Natural killer cell (primary cell): ENCODE measurements at places on chromosomes 13 and 19. TPM values are rescaled to one million over a fixed set of nuclear protein-coding genes. Genes with fewer than 3 reads are reported as not detected.

Gene S1PR4
- 51.7 TPM for total RNA-seq

Gene CLASRP
- total RNA-seq = 142 TPM

Gene ENOX1
- not detected for total RNA-seq

DNA sequence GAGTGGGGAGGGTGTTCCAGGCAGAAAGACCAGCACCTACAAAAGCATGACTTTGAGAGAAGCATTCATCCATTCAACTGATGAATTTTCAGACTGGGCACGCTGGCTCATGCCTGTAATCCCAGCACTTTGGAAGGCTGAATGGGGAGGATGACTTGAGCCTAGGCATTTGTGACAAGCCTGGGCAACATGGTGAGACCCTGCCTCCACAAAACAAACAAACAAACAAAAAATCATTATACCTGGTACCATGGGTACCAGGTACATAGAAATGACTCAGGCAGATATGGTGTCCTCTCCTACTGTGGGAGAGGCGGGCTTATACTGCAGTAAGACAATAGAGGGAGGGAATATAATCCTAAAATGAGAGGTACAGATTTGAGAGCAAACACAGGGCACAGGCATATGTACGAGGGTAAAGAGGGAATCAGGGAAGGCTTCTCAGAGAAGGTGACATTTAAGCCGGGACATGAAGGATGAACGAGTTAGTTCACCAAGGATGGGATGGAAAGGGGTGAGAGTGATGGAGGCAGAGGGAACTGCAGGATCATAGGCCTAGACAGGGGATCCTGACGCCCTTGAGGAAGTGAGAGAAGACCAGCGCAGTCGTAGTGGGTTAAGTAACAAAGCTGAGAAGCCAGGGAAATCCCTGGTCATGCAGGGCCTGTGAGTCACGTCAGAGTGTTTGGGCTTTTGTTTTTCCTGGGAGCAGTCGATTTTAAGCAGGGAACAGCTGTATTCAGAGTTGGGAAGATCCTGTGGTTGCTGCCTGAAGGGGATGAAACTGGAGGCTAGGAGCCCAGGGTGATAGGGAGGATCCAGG is 2.9 kb downstream of the CYP2S1 start:
- no peaks in the 10 kb centered on the region for H3K36me3 ChIP-seq
- H3K27me3 ChIP-seq = peaks cover 7% of the 10 kb centered on the region
- no peak overlapping the region for H3K27ac ChIP-seq
- peaks cover 13% of the 10 kb centered on the region for H3K4me1 ChIP-seq

DNA sequence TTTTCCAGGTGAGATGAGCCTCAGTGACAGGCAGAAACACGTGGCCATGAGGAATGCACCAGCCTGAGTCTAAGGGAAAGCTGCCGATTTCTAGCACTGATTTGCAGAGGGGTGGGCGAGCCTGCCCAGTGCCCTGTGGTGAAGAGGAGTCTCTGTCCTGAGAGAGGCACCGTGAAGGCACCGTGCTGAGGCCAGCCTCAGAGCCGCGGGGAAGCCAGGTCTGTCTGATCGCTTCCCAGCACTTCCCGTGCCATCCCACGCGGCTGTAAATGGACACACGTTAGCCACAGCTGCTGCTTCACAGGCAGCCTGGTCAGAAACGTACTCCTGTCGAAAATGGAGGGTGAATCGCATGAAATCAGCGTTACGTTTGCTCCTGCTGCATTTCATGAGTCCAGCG is 79.8 kb downstream of the ATP11A start:
- no peak overlapping the region for H3K27ac ChIP-seq
- no peak for DNase-seq
- peaks cover 26% of the 10 kb centered on the region for H3K4me1 ChIP-seq

GRCh38 chr13:62320129-62321108 is 904.8 kb upstream of the PCDH20 start:
- no peak overlapping the region for H3K27ac ChIP-seq
- H3K4me1 ChIP-seq = no peaks in the 10 kb centered on the region
- no peaks in the 10 kb centered on the region for H3K27me3 ChIP-seq
- no peak overlapping the region for H3K4me3 ChIP-seq

GRCh38 chr19:397321-397720 is 11.6 kb downstream of the C2CD4C start:
- H3K4me1 ChIP-seq = no peaks in the 10 kb centered on the region
- no peak overlapping the region for H3K4me3 ChIP-seq
- no peak overlapping the region for H3K27ac ChIP-seq
- DNase-seq = no peak
- H3K27me3 ChIP-seq = no peaks in the 10 kb centered on the region

- H3K36me3 ChIP-seq = no peaks in the 10 kb centered on the region
- H3K27ac ChIP-seq = peak overlapping the region; percentile 52
- DNase-seq = peak; percentile 81
- H3K4me3 ChIP-seq = peak overlapping the region; percentile 49
- peaks cover 12% of the 10 kb centered on the region for H3K4me1 ChIP-seq
- H3K27me3 ChIP-seq = no peaks in the 10 kb centered on the region
Measured at GRCh38 chr19:48858984-48859710, 9.3 kb downstream of the PLEKHA4 start.

DNA sequence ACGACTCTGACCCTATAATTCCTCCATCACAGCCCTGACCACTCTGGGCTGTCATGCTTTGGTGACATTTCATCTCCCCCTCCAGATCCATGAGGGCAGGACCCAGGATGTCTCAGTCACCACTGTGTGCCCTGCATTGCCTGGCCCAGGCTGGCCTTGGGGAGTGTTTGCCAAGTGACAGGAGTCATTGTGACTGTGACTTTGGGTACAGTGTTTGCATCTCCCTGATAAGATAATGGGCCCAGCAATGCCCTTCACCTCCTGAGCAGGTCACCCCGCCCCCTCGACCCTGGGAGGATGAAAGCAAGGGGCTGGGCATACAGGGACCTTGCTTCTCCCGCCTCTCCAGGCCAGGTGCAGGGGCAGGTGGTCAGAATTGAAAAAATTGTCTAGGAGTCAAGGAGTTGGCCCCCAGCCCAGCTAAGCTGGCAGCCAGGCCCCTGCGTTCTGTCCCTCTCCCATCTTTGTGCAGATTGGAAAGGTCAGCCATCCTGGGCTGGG is 5.9 kb upstream of the ATP4A start:
- H3K27ac ChIP-seq = no peak overlapping the region
- no peaks in the 10 kb centered on the region for H3K4me1 ChIP-seq
- H3K36me3 ChIP-seq = no peaks in the 10 kb centered on the region

DNA sequence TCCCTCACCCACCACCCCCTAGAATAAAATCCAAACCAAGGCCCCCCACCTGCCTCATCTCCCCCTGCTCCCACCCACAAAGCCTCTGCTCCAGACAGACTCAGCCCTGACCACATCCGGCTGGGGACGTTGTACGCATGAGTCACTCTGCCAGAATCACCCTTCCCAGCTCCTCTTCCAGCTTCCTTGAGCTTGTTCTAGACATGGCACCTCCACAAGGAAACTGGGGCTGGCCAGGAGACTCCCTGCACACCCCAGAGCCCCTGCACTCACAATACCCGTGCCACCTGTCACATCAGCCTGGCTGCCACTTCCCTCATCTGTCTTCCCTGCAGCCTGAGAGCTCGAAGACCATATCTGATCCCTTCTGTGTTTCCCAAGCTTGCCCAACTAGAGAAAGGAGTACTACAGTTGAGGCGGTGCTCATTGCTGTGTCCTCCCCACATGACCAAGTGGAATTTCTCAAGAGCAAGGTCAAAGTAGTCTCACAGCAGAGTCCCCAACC is 9.7 kb downstream of the DEDD2 start:
- no peak overlapping the region for H3K27ac ChIP-seq
- DNase-seq = peak; percentile 56
- peaks cover 37% of the 10 kb centered on the region for H3K4me1 ChIP-seq
- H3K36me3 ChIP-seq = peaks cover 81% of the 10 kb centered on the region
- no peaks in the 10 kb centered on the region for H3K27me3 ChIP-seq

- H3K36me3 ChIP-seq = no peaks in the 10 kb centered on the region
- H3K4me3 ChIP-seq = no peak overlapping the region
- H3K27ac ChIP-seq = no peak overlapping the region
- peaks cover 14% of the 10 kb centered on the region for H3K4me1 ChIP-seq
Measured at GRCh38 chr13:112971288-112971643, 2.3 kb downstream of the MCF2L start.

DNA sequence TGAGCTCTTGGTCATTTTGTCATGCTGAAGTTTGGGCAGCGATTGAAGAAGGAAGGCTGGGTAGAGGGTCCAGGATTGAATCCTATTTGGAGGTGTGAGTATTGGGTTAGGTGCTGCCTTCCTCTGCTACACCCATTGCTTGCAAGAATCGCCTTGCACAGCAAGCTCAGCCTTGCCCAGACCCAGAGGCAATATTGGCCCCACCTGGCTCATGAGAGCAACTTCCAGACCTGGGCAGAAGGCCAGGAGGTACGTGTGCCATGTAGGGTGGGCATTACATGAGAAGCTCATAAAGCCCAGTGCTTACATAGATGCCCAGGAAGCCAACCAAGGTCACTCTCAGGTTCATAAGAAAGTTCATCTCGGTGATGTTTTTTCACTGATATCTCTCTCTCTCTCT is 718.0 kb downstream of the EFNB2 start:
- H3K27me3 ChIP-seq = no peaks in the 10 kb centered on the region
- H3K4me3 ChIP-seq = no peak overlapping the region
- DNase-seq = no peak
- no peaks in the 10 kb centered on the region for H3K36me3 ChIP-seq
- H3K27ac ChIP-seq = no peak overlapping the region

DNA sequence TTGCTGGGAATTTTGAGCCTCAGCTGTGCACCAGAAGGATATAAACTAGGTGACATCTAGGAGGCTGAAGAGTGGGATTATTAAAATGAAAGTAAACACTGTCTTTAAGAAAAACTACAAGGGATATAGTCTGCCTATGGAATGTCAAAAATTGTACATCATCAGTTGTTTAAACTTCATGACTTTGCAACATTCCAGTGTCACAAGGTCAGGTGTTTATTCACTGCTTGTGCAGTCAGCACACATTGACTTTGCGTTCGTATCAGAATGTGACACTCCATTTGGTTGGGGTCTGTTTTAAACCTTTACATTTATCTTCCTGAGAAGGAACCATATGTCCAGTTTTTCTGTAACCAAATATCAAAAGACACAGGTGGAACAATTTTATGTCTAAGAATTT is 85.6 kb downstream of the KL start:
- DNase-seq = no peak
- no peaks in the 10 kb centered on the region for H3K4me1 ChIP-seq
- H3K27ac ChIP-seq = no peak overlapping the region
- H3K4me3 ChIP-seq = no peak overlapping the region
- H3K36me3 ChIP-seq = no peaks in the 10 kb centered on the region

DNA sequence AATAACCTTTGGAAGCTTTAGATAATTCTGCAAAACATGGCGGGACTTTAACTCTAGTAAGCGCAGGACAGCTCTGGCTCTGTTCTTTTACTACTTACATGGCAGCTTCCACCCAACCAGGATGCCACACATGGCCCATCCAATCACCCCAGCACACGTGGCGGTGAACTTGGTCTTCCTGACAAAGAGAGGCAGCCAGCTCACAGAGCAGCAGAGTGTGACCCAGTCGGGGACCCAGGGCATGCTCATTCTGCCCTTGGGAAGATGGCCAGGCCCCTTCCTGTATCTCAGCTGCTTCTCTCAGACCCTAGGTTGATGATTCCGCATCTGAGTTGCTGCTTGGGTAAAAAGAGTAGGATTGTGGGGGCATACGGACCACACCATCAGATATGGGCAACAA is 172.1 kb downstream of the USP12 start:
- H3K27me3 ChIP-seq = no peaks in the 10 kb centered on the region
- no peak for DNase-seq
- H3K4me3 ChIP-seq = no peak overlapping the region
- H3K36me3 ChIP-seq = no peaks in the 10 kb centered on the region
- peaks cover 15% of the 10 kb centered on the region for H3K4me1 ChIP-seq

GRCh38 chr19:29535214-29535831 is 9.5 kb downstream of the VSTM2B start:
- peaks cover 2% of the 10 kb centered on the region for H3K27me3 ChIP-seq
- H3K36me3 ChIP-seq = no peaks in the 10 kb centered on the region
- no peak for DNase-seq
- H3K4me3 ChIP-seq = no peak overlapping the region
- H3K27ac ChIP-seq = no peak overlapping the region

DNA sequence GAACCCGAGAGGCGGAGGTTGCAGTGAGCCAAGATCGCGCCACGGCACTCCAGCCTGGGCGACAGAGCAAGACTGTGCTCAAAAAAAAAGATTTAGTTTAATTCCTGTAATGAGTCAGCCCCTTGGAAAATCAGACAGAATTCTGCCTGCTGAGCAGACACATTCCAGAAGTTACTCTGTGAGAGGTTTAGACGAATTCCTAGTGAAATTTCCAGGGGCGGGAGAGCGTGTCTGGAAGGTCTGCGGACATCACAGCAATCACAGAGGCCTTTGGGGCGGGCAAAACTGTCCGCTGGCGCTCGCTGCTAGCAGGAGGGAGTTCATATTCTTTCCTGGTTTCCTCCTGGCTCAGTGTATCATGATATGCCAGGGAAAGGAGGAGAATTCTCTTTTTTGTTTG is 17.5 kb downstream of the MISP start:
- peaks cover 2% of the 10 kb centered on the region for H3K27me3 ChIP-seq
- no peaks in the 10 kb centered on the region for H3K36me3 ChIP-seq
- DNase-seq = no peak
- no peak overlapping the region for H3K27ac ChIP-seq

DNA sequence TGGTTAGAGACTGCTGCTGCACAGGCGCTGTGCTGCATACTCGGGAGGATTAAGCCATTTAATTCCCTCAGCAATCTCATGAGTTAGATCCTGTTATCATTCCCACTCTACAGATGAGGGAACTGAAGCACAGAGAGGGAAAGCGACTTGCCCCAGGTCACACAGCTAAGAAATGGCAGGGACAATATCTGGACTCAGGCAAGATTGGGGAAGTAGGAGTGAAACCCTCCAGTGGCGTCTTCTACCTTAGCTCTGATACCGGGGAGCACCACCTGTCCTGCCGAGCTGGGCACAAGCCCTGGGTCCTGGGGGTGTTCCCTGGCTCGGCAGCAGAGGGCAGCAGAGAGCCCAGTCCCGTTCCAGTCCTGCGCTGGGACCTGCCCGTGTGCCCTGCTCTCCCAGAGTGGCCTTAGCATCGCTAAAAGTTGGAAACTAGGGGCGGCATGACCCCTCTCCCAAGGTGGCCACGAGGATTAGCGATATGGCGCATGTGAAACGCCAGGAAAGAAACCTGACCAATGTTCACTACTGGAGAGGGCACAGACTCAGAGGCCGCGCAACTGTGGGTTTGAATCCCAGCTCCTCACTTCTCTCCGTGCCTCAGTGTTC is 20.5 kb downstream of the CYTH2 start:
- peak; percentile 88 for DNase-seq
- no peak overlapping the region for H3K4me3 ChIP-seq
- peaks cover 42% of the 10 kb centered on the region for H3K4me1 ChIP-seq
- H3K27me3 ChIP-seq = peaks cover 13% of the 10 kb centered on the region

DNA sequence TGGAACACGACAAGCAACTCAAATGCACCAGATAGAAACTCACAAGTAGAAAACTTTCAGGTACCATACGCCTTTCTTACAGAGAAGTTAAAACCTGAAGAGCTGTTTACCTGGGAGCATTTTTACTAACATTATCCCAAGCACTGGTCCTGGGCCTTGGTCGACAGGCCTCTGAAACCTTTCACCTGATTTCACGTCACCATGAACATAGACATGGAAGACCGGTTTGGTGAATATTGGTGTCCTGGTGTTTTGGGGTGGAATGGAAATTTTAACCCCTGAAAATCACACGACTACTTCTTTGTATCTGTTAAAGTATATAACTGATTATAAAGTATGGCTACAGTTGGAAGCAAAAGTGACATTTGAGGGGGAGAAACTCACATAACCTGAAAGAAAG is 176.6 kb upstream of the ARGLU1 start:
- H3K36me3 ChIP-seq = no peaks in the 10 kb centered on the region
- no peak overlapping the region for H3K27ac ChIP-seq
- no peaks in the 10 kb centered on the region for H3K27me3 ChIP-seq
- no peak overlapping the region for H3K4me3 ChIP-seq
- DNase-seq = no peak
